ENCODE measurements at places on chromosomes 16 and 17. TPM values are rescaled to one million over a fixed set of nuclear protein-coding genes. Genes with fewer than 3 reads are reported as not detected.

Gene MYH11
- polyA plus RNA-seq, result not detected

Gene FBXO39
- not detected for polyA plus RNA-seq

Gene SLC4A1
- not detected for polyA plus RNA-seq

Gene ACE
- 12.1 TPM for polyA plus RNA-seq

Gene ITGAX
- polyA plus RNA-seq, result 0.66 TPM

Gene PMFBP1
- polyA plus RNA-seq, result 0.16 TPM

Gene KRTAP4-6
- not detected for polyA plus RNA-seq

Gene MT1G
- polyA plus RNA-seq, result 0.50 TPM

Gene CYGB
- 3.7 TPM for polyA plus RNA-seq

Gene WNK4
- 8.7 TPM for polyA plus RNA-seq

Gene PIPOX
- polyA plus RNA-seq, result 0.31 TPM

Gene AATK
- 0.19 TPM for polyA plus RNA-seq

Gene TMEM92
- 0.28 TPM for polyA plus RNA-seq

Gene CCL14
- polyA plus RNA-seq, result not detected

Measured in SK-N-SH (cell line).